ENCODE measurements at places on chromosomes 2 and 18. TPM values are rescaled to one million over a fixed set of nuclear protein-coding genes. Genes with fewer than 3 reads are reported as not detected.

GRCh38 chr2:112480530-112481049 is 1.4 kb upstream of the TTL start:
- no peaks in the 10 kb centered on the region for H3K27me3 ChIP-seq
- peaks cover 6% of the 10 kb centered on the region for H3K4me1 ChIP-seq
- DNase-seq: peak; percentile 22
- H3K27ac ChIP-seq: peak overlapping the region; percentile 94
- no peaks in the 10 kb centered on the region for H3K36me3 ChIP-seq

The CAVIN2 gene
- 12.7 TPM for total RNA-seq

The PROM2 gene
- 63.4 TPM for total RNA-seq

The SLC25A12 gene
- total RNA-seq: 17.9 TPM

The PROC gene
- 3.4 TPM for total RNA-seq

The KCNIP3 gene
- 2.3 TPM for total RNA-seq

- H3K4me1 ChIP-seq: no peaks in the 10 kb centered on the region
- H3K27me3 ChIP-seq: no peaks in the 10 kb centered on the region
- no peak for DNase-seq
- H3K4me3 ChIP-seq: no peak overlapping the region
These were observed 274.8 kb downstream of the SS18 start for GRCh38 chr18:25815659-25816058.

The GREB1L gene
- total RNA-seq: 0.58 TPM

The SDC1 gene
- total RNA-seq: 156 TPM

DNA sequence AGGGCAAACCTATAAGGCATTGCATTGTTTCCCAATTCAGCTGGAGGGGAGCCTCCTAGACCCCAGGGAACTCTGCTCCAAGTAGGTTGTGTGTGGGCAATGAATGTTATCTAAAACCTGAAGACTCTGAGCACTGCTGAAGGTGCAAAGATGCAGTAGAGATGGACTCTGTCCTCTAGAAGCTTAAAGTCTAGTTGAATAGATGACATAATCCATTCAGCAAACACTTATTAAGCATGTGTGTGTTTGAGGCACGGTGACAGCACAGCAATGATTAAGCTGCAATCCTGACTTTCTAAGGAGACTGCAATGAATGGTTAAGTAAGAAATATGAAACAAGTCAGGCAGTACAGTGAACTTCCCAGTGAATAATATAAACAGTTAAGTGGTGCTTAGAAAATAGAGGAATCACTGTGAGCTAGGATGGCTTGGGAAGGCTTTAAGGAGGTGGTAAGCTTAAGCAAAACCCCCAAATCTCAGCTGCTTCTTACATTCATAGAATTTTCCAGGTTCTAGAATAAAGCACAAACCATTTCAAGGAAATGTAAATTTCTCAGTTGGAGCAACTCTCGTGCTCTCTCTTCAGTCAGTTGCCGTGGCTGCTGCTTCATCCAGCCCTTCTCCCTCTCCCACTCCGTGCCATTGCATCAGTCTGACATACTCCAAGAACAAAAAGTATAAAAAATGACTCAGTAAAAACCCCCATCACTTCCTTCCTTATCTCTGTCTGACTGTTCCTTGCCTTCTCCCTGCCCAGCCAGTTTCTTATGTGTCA is 19.1 kb downstream of the MXD1 start:
- no peak overlapping the region for H3K4me3 ChIP-seq
- no peak for DNase-seq
- H3K27me3 ChIP-seq: no peaks in the 10 kb centered on the region

GRCh38 chr2:27150639-27151230 is 1.9 kb downstream of the TCF23 start:
- no peaks in the 10 kb centered on the region for H3K4me1 ChIP-seq
- no peak overlapping the region for H3K27ac ChIP-seq
- no peak overlapping the region for H3K4me3 ChIP-seq
- no peaks in the 10 kb centered on the region for H3K27me3 ChIP-seq
- DNase-seq: no peak

The GAL3ST2 gene
- 34.2 TPM for total RNA-seq
